SIG-M5 (cell line): ENCODE measurements at places on chromosomes 4 and X.

DNA sequence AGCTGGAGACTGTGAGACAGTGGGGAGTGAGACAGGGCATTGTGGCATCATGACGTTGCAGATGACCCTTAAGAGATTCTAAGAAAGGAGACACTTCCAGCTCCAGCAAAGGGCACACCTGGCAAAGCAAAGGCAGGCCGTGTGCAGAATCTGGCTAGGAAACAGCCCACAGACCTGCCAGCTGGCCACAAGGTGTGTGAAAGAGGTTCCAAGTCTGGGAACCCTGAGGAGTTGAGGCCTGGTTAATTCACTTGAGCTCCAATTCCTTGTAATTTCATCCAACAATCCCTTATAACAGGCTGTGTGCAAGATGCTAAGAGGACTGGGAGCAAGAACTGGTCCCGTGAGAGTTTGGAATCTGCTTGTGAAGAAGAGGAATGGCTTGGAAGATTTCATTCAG is 72.8 kb upstream of the FAM9A start:
- no peak for DNase-seq

DNA sequence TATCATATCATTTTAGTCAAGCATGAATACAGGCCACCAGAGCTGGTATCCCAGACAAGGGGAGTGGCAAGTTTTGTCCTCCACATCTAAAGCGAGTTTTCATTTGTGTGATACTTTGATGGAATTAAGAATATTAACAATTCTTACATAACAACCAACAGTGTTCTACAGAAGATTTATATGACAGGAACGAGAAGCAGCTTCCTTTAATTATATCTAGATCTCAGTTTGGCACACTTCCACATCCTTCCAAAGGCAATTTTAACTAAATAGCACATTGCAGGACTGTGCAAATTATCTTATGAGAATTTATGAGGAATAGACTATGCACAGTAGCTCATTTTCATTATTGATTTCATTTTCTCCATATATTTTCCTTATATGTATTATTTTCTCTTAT is 121.2 kb upstream of the GUCY1A1 start:
- no peak for DNase-seq

DNA sequence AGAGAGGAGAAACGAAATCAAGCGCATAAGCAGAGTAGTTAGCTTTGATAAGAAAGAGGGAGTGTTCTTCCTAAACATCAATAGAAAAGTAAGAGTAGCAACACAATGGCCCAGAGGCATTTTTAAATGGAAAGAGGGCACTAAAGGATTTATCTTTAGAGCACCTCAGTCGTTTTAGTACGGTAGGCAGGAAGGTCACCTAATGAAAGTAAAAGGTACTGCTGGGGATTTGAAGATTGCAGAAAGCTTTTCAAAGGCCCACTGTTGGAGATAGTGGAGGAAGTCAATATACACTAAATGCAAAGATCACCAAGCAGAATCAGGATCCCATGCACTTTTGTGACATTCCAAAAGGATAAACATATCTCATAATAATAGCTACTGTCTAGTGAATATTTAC is 667.7 kb upstream of the GRID2 start:
- DNase-seq: no peak

GRCh38 chr4:123233136-123233768 is 163.3 kb upstream of the SPRY1 start:
- no peak for DNase-seq

DNA sequence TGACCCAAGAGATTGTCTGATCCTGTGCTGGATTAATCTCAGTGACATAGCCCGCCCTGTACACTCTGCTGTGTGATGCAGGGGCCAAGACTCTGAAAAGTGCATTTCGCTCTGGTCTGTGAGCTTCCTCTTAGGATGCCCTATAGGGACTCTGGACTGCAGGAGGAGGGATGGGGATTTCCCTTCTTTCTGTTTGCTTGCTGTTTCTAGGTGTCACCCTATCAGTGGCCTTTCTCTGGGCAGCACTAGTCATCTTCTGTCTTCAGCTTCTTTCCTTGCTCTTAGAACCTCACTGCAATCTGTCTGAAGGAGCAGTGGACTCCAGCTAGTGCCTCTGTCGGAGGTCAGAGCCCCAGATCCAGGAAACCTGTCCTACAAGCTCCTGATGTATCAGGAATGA is 34.5 kb upstream of the SCRG1 start:
- no peak for DNase-seq

- no peak for DNase-seq
Measured at GRCh38 chrX:19836337-19836736, 51.1 kb downstream of the SH3KBP1 start.

DNA sequence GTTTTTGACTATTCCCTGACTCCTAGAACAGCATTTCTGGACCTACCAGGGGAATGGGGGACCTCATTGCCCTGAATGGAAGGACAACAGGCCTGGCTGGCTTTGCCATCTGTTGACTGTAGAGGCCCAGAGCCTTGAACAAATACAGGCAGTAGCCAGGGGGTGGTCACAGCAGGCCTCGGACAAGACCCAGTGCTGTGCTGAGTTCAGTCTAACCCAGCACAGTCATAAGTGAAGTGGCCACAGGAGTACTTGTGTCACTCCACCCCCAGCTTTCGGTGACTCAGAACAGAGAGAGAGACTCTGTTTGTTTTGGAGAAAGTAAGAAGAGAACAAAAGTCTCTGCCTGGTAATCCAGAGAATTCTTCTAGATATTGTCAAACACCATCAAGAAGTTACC is 310.0 kb downstream of the PRR32 start:
- no peak for DNase-seq

DNA sequence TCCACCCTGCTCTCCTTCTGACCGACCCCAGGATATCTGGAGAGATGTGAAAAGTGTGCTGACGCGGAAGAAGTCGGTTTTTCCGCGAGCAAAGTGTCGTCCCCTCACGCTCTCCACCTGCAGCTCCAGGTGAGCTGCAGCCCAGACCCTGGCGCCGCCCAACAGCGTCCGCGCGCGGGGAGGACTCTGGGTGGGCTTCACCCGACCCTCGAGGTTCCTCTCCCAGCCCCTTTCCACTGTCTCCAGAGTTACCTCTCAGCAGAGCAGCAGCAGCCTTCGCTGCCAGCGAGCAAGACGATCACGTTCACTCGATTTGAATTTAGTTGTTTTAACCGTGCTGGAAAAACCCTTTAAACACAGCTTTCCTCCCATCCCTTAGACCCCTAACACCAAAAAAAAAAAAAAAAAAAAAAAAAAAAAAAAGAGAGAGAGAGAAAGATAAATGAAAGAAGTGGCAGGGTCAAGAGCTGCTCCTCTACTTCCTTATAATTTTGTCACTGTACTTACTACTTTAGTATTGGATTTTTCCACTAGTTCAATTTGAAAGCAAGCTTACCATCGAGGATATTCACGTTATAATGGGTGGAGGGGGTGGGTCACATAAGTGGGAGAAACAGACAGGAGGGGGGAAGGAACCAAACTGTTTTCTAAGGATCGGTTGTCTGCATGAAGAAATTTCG is 758 bp upstream of the NR3C2 start:
- no peak for DNase-seq

DNA sequence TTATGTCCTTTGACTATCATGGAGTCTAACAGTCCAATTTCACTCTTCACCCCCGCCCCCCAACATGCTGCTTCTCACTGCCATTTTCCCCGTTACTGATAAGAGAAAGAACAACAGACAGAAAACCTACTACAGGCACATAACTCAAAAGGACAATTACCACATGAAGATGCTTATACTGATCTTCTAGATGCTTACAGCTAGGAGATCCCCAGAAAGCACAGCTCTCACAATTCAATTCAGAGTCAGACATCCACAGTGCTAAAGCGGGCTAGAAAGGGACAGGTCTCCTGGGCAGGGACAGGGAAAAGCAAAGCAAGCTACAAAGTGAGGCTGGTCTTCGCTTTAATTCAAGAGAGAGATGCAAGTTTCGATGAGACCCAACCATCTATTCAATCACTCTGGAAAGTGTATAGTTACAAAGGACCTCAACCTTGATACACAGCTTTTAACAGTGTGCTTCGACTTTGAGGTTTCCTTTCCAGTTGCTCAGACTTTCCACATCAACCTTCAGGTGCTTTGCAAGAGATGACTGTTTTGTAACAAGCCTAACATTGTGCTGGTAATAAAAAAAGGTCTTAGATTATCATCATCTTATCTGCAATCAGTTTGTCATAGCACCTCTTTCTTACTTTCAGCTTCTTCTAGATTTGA is 60.9 kb downstream of the LEF1 start:
- no peak for DNase-seq
